T-helper 2 cell treated with Interferon-gamma antibody and Interleukin-4, amounts not matched to agents 5 μg/mL and 100 μg/mL, for 36 hours (primary cell): ENCODE measurements at places on chromosomes 7 and 10.

GRCh38 chr10:12702215-12702770 lies 299.2 kb downstream of the CCDC3 start:
- no peak for DNase-seq

DNA sequence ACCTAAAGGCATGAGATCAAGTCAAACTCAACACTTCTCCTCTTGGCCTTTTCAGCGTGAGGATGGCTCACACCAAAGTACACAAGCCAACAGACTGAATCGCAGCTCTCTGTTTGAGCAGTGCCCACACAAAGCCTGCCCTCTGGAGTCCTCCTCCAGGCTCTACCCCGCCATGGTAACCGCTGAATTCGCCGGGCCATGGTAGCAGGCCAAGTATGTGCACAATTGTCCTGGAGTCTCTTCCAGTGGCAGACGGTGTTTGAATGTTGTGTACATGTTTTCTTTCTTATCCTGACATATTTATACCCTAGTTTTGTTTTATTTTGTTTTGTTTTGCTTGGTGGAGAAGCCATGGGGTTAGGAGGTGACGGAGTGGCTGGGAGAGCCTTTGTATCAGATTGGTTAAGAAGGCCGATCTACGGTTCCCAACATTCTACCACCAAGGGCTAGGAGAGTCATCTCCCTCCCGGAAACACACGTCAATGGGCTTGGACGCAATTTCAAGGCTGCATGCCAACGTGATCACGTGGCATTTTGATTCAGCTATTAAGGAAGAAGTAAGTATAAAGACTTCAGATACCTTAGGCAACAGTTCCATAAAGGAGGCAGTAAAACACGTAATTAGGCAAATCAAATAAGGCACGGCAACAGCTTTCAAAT lies 12.1 kb upstream of the SHH start:
- DNase-seq, result no peak

GRCh38 chr7:2044311-2044882 lies 188.3 kb downstream of the MAD1L1 start:
- no peak for DNase-seq

DNA sequence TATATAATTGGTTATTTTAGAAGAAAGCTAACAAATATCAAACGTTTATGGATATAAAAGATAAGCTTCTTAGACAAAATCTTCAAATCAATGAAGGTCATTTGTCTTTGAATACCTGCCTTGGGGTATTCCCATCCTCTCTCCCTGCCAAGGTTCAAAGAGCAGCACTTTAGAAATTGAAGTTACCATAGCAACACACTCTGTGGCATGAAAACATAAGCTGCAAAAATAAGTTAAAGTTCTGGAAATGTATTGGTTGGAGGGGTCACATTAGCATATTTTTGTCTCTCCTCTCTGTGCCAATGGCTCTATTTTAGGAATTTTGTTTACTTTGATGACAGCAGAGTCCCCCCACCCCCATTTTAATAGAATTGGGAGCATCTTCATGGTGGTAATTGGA lies 12.0 kb downstream of the ECHDC3 start:
- no peak for DNase-seq

GRCh38 chr10:11208908-11209829 lies 191.5 kb downstream of the CELF2 start:
- peak; percentile 53 for DNase-seq

DNA sequence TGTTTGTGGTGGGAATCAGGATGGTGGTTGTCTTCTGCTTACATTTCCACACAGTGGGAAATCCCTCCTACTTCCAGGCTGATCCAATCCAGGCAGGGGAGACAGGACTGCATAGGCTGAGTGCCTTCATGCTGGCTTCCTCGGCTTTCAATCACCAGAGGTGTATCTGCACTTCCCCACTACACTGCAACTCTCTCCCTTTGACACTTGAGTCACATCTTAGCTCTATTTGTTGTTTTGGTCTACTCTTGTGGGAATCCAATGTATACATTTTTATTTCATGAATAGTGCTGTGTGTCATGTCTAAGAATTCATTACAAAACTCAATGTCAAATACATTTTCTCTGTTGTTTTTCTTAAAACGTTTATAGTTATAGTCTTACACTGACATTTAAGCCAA lies 735.6 kb downstream of the XPNPEP1 start:
- DNase-seq, result no peak

DNA sequence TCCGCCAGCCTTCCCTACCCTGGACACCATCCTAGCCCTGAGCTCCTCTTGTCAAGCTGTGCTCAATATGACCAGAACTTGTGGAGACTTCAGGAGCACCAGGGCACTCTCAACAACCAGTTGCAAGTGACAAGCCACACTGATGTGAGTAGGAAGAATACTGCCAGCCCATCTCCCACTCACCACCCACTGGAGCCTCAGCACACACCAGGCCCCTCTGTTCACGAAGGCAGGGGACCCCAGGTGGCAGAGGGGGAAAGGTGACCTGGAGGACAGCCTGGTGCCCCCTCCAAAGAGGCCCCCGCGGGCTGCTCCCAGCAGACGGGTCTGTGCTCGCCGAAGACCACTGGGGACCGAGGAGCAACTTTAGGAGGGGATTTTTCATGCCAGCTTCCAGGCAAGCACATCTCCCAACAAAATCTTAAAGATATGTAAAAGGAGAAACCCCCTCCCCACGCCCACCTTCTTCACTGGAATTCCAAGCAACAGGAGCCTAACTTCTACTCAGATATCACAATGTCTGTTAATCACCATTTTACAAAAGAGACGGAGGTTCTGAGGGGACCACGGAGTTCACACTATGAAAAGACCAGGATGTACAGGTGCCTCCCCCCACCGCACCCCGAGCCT lies 1.0 kb downstream of the MMD2 start:
- no peak for DNase-seq

DNA sequence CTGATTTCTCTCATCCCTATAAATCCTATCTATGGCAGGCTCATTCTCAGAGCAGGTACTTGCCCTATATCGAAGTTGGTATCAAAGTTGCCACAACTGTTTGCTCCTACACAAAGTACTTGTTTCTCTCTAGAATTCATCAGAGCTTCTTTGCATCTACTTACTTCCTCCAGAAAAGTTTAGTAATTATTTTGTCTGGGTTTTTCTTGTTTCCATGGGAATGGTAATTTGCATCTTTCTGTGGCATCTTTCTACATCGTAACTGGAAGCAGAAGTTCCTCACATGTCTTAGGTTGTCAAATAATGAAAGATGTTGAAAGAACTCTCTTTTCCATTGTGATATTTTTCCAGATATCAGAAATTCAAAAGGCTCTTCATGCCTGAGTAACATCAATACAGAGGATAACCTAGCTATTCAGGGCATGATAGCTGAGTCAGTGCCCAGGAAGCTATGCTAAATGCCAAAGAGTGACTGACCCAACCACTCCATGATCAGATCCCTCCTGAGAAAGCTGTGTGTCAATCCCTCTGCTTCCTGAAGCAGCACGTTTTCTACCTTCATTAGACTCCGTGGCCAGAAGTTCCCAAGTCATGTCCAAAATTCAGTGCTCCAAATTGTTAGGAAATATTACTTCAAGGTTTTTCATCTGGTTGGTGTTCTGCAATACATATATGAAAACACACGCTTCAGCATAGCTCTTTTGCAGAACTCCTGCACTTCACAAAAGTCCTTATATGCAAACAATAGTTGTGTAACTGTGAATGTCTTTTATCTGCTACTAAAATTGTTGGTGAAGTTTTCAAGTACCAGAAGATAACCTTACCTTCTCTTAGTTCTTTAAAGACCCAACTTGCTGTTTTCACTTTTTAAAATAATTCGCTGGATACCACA lies 216.5 kb downstream of the VTI1A start:
- DNase-seq, result no peak

DNA sequence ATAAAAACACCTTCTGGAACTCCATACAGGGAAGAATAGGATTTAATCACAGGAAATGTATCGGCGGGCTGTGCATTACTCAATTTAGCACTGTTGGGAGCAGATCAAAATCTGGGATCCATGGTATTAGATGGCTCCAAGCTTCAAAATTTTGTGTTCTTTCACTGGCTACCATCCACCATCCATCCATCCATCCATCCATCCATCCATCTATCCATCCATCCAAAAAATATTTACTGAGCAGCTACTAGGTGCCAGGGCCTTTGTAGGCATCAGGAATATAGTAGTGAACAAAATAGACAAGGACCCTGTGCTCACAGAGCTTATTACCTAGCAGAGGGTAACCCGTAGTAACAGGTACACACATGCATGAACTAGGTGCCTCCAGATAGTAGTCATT lies 280.2 kb downstream of the CCDC3 start:
- no peak for DNase-seq

- no peak for DNase-seq
These were observed 1.5 kb downstream of the MKX start for GRCh38 chr10:27743877-27744801.

DNA sequence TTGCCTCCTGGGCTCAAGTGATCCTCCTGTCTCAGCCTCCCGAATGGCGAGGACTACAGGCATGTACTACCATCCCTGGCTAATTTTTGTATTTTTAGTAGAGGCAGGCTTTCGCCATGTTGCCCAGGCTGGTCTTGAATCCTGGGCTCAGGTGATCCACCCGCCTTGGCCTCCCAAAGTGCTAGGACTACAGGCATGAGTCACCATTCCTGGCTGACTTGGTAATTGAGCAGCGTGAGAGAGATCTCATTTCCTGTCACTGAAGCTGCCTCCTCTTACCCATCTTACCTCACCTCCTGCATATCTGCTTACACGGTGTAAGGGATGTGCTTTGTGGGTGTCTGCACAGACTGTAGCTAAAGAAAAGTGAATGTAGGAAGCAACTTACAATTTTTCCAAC lies 9.7 kb downstream of the IFIT3 start:
- DNase-seq, result peak; percentile 45

- DNase-seq, result no peak
These were observed 141.7 kb downstream of the SORCS1 start for GRCh38 chr10:107022600-107023354.

DNA sequence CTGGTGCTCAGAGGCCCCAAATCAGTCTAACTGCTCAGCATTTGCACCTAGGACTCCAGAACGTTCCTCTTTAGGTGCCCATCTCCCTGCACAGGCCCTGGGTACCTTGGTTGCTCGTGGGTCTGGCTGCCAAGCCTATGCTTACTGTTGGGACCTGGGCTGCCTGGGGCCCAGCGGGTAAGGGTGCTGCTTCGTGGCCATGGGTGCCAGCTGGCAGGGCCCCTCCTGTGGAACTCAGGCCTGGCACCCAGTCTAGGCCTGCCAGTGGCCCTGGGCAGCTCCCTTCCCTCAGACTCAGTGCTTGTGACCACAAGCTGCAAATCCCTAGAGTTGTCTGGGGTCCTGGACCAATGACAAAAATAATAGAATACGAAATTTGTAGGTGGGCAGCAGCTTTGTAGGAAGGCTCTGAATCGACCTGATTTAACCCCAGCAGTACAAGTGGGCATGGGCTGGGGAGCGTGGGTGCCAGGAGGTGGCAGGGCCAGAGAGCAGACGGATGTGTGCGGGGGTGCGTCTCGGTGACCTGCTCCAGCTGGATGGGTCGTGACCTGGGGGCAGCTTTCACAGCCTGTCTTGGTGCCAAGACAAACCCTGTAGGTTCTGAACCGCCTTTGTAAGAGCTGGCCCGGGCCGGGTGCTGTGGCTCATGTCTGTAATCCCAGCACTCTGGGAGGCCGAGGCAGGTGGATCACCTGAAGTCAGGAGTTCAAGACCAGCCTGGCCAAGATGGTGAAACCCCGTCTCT lies 69.7 kb downstream of the MKI67 start:
- DNase-seq, result no peak

DNA sequence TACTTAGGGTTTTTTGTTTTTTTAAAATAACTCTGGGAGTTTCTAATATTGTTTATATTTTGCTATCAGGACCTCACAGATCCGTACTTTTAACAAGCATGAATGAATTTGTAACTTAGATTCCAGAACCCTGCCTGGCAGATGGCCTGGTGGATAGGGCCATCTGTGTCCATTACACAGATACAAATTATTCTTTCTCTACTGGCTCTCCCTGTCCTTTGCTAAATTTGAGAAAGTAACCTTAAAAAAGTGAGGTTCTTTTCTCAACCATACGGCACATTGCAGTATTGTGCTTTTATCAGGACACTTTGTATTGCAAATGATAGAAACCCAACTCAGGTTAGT lies 26.6 kb downstream of the LCOR start:
- no peak for DNase-seq

- no peak for DNase-seq
These were observed 36.6 kb downstream of the SLC25A28 start for GRCh38 chr10:99583687-99584086.

- DNase-seq, result no peak
These were observed 101.2 kb upstream of the PARD3 start for GRCh38 chr10:34916314-34916713.

- DNase-seq, result no peak
These were observed 47.3 kb downstream of the CTNNA3 start for GRCh38 chr10:67648613-67649229.

DNA sequence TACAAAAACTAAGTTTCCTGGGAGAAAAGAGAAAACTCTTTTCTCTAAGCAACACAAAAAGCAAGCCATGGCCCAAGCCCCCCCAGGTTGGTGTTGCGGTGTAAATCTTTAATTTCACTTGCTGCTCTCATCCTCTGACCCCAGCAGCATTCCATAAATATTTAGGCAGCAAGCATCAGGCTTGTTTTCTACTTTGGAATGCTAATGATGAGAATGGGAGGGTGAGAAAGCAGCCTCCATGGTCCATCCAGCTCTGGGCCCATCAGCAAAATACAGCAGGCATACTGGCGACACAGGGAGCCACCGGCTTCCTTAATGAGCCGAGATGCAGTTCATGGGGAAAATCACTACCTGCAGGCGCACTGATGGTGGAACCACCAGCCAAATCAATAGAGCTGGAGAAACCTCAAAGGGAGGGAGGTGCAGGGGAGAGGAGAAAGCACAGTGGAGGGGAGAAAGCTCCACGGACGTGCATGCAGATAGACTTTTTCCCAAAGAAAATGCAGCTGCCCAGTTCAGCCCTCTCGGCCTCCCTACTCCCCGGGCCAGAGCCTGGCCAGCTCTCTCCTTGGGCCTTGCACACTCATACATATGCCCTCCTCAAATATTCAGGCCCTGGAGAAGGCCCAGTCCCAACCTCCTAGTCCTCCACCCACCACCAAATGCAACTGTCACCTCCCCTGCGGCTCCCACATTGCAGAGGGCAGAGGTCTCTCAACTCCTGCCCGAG lies 131.9 kb downstream of the GRID1 start:
- no peak for DNase-seq

- no peak for DNase-seq
These were observed 140.2 kb upstream of the FRMD4A start for GRCh38 chr10:14470920-14471319.

GRCh38 chr10:106982268-106982667 lies 182.2 kb downstream of the SORCS1 start:
- DNase-seq, result no peak

GRCh38 chr7:113093561-113093960 lies 6.9 kb upstream of the GPR85 start:
- DNase-seq, result no peak

DNA sequence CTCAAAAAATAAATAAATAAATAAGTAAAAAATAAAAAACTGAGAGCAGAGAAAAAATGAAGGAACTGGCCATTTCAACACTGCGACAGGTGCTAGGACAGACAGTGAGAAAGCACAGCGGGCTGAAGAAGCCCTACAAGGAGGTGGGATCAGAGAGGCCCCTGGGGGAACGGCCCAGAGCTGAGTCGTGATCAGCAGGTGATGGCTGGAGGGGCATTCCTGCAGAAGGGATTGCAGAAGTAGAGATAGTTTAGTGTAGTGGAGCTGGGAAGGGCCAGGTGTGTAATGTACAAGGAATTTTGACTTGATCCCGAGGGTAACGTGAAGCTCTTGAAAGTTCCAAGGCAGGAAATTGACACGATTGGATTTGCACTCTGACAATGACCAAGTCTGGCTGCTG lies 112.1 kb downstream of the CUL2 start:
- no peak for DNase-seq

GRCh38 chr7:12244694-12245093 lies 33.6 kb downstream of the TMEM106B start:
- no peak for DNase-seq
